ENCODE measurements at places on chromosomes 3 and 15.

DNA sequence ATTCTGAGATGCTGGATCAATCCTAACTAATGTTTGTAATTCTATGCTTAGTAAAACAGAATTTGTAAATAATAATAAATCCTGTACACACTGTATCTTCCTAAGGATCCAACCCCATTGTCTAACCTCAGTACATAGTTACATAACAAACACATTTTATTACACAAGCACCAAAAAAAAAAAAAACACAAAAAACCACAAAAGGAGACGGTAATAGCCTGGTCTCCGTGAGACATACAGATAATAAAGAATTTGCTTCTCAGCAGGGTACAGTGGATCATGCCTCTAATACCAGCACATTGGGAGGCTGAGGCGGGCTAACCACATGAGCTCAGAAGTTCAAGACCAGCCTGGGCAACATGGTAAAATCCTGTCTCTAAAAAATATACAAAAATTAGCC lies 558.7 kb downstream of the MAGI1 start:
- DNase-seq = no peak

DNA sequence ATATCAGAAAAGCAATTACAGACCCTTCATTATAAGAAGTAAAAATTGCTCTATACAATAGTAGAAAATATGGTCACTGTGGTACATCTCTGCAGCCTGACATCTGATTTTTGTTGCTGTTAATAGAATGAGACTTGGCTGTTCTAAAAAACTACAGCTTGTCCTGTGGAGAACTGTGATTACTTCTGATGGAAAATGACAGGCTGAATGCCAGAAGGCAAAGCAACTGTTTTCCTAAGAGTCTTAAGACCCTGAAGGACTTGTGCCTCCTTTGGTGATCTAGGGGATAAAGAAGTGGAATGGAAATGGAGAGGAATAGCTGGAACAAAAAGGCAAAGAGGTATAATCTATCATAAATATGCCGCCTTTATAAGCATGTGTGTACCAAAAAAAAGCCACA lies 314.8 kb downstream of the BCHE start:
- DNase-seq = no peak

DNA sequence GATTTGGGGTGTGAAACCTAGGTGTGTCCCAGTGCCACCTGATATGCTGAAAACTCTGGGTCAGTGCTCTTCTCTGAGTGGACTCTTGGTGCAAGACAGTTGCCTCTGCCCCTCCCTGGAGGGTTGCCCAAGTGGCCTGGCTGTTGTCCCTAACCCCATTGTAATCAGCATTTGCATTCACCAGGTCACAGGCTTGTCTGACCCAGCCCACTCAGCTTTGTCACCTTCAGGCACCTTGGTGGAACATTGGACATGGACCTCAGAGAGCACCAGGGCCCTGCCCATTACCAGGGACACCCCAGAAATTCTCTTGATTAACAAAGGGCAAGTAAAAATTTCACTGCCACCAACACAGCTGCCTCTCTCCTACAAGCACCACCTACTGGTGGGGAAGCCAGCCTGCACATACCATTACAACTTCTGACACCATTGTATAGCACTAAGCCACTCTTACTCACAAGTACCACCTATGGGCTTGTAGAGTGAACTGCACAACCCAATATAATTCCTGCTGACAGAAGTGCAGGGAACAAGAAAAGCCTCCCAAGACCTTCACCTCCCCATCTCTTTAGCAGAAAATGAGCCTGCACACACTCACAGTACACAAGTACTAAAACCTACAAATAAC lies 324.6 kb downstream of the EPHA6 start:
- DNase-seq = no peak

DNA sequence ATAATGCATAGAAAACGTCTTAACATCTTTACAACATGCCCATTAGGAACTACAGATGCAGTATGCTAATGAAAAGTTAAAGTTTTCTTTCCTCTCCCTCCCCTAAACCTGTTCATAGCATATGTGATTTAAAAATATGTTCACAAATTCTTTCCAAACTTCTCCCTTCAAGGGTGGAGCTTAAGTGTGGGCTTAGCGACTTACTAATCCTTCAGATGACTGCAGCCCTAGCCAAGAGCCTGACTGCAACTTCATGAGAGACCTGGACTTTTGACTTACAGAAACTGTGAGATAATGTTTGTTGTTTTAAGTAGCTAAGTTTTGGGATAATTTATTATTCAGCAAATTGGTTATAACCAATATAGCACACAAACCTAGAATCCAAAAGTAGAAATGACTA lies 22.0 kb upstream of the ANXA2 start:
- DNase-seq = peak; percentile 26

DNA sequence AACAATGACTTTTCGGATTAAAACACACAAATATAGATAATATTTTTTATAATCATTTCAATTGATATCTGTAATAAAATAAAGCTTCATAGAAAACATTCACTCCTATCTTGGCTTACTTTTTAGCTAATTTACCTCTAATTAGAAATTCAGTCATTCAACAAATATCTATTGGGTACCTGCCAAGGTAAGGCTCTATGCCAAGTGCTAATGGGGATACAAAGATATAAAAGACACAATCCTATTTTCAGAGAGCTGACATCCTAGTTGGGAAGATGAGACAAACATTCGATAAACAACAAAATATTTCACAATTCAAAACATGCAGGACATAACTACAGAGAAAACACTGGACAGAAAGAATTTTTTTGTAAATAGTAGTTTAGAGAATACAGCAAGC lies 63.3 kb downstream of the ULK4 start:
- DNase-seq = no peak

GRCh38 chr3:1139071-1139470 lies 46.2 kb downstream of the CNTN6 start:
- DNase-seq = no peak

- DNase-seq = no peak
Observed at GRCh38 chr3:119279101-119279554, 15.1 kb upstream of the ARHGAP31 start.

DNA sequence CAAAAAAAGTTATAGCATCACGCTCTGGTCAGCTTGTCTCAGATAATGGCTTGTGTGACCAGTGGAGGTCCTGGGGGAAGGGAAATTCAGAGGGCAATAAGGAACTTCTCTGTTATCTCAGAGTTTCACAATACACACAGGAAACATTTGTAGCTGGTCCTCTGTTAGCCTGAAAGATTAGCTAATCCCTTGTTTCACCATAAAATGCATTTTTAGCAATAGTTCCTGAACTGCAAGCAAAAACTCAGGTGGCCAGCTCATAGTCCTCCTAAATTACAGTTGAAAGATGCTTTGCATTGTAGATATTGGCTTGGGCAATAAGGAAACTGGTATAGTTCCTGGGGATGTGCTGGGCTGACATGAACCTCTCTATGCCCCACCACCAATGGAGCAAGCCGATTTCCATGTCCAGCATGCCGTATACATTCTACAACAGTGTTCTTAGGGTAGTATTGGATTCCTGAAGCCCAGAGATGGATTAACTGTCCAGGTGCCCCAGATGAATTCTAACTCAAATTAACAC lies 141.5 kb upstream of the TBL1XR1 start:
- DNase-seq = peak; percentile 72

DNA sequence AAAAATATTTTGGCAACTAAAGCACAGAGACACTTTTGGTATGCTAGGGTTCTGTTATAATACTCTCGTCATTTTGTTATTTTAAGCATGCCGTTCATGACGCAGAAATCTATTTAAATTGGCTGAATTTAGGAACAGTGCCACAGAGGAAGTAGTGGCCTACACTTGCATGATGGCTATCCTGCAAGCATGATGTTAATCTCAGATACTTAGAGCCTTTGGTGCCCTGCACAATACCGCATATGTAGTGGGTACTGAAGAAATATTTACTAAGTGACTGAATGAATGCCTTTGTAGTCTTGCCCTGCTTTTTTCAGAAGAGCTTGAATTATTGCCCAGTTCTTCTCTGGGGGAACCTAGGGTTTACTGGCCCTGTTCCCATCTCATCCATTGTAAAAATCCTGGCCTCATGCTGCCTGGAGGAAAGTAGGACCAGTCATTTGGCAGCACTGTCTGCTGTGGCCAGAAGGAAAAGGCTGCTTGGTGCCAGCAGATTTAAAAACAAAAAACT lies 79.0 kb downstream of the SERPINI1 start:
- DNase-seq = no peak

DNA sequence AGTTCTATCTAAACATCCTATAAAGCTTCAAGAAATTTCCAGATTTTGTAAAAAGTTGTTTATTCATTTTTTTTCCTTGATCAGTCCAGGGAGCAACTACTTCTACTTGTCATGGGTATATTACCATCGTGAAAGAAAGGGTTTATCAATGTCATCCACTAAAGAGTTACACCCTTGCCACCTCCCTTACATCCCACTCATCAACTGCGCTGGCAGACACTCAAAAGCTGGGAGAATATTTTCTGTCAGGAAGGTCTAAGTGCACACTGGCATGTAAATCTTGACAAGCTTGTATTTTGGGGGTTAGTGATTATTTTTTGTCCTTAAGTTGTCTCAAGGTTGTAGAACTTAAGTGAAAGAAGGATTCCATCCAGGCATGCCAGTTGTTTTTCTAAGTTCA lies 188.3 kb upstream of the ARL6 start:
- DNase-seq = no peak

DNA sequence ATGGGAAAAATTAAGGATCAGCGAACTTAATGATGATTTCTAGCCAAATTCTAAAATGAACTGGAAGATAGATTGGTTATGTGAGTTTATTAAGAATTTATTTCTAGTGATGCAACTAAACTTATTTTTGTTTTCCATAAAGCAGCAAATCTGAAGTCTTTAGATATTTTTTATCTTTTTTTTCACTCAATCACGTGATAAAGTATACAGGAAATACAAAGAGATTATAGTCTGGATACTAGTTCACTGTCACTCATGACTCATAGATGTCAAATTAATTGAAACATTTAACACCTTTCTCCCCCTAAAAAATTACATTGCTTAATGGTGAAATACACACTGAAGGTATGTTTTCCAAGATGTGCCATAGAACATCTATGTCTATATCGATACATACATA lies 416.9 kb downstream of the TUSC7 start:
- DNase-seq = no peak
